ENCODE measurements at places on chromosomes 12 and 14.

DNA sequence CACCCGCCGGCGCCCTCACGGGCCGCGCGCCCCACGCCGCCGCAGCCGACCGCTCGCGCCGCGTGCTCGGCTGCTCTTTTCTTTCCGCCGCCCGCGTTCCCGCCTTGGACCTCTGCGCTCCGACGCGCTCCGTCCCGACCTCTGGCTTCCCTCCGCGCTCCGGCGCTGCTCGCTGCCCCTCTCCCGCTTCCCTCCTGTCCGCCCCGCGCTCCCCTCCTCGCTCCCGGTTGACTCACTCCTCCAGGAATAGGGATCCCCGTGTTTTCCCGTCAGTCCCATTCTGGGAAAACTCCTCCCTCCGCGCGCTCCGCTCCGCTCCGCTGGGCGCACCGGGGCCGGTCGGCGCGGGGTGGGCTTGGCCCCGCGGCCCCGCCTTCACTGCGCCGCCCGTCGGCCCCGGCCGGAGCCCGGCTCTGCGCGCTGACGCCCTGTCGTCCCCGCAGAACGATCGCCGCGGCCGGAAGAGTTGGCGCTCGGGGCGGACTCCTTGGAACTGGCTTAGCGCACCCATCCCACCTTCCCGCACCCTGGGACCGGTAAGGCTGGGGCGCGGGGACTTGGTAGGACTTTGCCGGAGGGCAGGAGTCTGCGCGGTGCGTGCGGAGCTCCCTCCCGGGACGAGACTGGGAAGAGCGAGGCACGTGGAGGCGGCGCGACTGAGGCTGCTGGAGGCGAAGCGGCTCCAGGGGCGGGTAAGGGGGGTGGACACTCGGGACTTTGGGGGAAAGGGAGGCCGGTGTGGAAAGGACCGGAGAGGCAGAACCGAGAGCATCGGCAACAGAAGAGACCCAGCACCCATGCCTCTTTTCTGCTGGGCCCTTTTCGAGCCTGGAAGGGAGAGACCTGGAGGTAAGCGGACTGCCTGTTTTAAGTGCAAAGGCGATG lies 550 bp downstream of the TEAD4 start:
- no peak for DNase-seq

GRCh38 chr12:22978962-22979361 lies 354.0 kb downstream of the ETNK1 start:
- DNase-seq, result no peak

- no peak for DNase-seq
Measured at GRCh38 chr14:90605430-90605829, 208.6 kb downstream of the CALM1 start.

GRCh38 chr14:67892466-67893100 lies 73.0 kb downstream of the RAD51B start:
- no peak for DNase-seq

DNA sequence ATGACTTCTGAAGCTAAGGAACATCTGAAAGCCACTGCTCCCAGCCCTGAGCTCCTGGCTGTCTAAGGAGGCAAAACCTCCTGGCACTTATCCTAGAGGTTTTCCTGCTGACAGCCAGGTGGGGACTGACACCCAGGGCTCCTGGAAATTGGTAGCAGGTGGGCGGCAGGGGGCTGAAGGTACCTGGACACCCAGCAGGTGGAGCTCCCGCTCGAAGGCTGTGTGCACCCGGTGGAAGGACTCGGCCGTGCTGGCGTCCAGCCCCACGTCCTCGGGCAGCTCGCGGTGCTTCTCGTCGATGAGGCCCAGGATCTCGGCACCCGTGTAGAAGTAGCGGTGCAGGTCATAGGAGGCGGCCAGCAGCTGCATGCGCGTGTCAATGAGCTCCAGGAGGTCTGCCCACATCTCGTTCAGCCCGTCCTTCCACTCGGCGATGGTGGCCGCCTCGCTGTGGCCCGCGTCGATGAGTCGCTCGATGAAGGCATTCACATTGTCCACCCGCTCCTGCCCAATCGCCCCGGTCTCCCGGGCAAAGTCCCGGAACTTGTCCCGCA lies 68.2 kb downstream of the PLEKHG3 start:
- no peak for DNase-seq

DNA sequence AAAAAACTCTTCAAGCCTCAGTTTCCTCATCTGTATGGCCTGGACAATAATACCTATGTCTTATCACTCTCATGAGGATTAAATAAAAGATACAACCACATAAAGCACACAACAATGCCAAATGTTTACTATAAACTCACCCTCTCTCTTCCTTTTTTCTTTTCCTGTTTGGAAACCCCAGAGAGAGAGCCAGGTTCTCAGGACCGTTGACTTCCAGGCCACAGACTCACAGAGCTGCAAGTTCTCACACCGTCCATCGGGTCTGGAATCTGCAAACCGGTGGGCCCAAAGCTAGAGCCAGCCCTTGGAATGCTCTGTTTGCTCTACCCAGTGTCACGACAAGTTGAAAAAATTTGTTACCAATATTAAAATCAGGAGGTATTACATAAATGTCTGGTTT lies 4.6 kb upstream of the CD4 start:
- DNase-seq, result no peak

DNA sequence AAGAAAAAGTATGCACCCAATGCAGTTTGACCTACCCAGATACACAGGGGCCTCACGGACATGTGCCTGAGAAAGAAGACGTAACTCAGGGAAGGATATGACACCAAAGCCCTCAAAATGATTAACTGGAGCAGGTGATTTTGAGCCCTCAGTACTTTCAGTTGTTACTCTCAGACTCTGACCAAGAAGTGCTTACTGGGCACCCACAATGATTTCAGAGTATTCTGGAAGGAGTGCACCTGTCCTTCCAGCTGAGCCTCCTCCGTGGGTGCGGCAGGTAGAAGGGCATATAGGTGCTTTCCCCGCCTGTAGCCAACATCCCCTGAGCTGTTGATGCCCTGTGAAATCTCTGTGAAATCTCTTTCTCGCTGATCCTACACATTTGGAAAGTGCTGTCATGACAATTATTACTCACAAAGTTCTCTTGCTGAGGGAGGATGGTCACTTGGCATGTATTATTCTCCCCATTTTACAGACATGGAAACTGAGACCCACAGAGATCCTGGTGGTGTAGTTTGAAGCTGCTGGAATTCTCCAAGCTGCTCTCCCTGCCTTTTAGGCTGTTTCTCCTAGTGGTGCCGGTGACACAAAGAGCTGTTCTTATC lies 154.3 kb upstream of the CCND2 start:
- no peak for DNase-seq

DNA sequence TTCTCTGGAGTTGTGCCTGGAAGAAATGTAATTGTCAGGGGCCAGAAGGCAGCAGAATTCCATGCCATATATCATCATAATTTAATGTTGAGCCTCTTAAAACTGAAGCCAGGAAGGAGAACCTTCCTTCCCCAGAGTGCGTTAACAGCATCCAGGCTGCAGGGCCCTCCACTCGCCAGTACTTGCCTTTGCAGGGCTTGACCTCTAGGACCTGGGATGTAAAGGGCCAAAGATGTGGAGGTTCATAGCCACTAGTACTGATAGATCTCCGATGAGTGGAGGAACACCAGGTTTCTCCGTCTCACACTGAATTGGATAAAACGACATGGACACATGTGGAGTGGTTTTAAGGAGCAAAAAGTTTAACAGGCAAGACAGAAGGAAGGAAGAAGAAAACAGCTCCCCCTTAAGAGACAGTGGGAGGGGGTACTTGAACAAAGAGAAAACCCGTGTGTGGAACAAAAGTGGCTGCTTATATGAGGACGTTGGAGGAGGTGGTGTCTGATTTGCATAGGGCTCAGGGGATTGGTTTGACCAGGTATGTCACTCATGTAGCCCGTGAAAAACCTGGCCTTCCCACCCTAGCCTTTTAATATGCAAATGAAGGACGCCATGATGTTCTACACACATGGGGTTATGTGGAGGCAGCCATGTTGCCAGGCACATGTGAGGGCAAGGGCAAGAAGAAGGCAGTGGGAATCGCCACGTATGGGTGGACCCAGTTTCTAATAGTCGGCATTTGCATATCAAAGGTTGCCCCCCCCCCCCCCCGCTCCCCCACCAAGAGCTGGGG lies 38.8 kb upstream of the WSCD2 start:
- DNase-seq, result no peak

- DNase-seq, result peak; percentile 64
Measured at GRCh38 chr12:132614861-132615578, 3.6 kb upstream of the P2RX2 start.

- DNase-seq, result no peak
Measured at GRCh38 chr14:99951085-99951484, 114.1 kb upstream of the EVL start.

DNA sequence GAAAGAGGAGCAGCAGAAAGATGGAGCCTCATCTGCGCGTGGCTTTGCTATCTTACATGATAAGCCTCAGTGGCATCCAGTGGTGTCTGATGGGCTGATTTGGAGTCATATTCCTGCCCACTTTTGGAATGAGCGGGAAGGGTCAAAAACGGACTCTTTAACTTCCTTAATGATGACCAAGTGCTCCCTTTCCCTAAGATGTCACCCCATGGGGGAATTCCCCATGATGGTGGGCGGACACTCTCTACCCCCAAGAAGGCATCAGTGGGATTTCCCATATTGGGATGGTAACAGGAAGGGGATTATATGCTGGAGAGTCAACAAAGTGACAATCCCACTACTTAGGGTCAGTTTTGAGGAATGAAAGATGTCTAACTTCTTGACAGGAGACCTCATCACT lies 110.9 kb downstream of the GPATCH2L start:
- no peak for DNase-seq

DNA sequence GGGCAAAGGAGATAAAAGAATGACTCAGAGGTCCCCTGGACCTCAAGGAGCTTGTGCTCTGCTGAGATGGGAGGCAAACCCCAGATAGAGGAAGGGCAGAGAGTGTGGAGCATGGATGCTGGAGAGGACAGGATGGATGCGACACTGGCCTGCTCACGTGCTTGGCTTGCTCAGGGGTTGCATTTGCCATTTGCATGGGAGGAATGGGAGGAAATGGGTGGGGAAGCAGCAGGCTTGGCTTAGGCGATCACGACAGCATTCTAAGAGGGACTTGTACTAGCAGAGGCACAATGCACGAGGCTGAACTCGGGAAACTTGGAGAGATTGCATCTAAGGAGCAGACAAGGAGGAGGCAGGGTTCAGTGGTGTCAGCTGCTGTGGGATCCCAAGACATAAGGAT lies 19.8 kb downstream of the CD9 start:
- DNase-seq, result no peak

DNA sequence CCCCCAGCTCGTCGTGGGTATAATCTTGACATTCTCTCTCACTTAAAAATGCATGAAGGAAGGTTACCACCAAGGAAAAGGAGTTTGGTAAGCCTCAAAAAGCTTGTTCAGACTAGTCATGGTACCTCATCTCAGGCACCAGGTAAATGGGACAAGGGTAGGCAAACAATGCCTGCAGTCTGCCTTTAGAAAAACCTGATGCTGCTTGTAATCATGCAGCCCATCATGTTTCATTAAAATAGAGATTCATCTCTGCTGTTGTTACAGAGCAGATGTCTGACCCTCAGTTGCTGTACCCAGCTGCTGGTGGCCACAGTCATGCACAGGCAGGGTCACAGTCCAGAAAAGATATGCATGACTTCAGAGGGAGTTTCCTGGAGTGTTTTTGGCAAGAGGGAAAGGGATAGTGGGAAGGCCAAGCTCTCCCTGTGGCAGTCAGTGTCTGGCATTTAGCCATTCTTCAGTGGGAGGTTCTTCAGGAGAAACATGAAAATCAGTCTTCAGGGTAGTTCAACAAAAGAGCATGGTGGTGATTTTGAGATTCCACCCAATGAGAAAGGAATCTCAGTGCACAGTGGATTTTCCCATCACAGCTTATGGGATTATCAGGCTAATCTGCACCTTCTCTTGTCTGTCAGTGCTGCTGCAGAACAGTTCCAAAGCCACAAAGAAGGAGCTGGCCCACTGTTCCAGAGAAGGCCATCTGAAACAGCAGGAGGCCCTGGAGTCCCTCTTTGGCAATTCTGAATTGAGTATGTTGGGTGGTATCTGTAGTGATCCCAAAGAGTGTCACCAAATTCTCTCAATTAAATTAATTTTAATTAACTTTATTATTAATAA lies 202.7 kb upstream of the FRMD6 start:
- no peak for DNase-seq

DNA sequence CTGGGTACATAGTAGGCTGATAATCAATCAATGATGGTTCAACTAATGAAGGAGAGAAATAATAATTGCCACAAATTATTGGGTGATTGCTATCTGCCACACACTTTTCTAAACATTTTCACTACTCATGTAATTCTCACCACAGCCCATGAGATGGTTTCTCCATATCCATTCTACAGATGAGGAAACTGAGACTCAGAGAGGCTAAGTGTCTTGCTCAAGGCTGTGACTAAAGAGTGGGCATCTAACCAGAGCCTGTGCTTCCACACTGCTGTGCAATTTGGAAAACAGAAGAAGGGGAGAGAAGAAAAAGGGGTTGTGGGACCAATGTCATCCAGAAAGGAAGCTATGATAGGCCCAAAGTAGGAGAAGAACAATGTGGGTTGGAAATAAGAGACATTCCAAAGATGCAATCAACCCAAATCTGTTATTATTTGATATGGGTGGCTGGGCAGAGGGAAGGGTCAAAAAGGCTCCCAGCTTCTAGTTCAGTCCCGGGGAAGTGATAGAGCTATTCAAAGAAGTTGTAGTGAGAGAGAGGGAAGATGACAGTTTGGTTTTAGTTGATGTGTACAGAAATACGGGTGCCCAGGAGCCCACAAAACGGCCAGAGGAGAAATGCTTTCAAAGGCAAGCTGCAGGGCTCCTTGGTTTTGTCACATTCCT lies 483 bp upstream of the NR1H4 start:
- no peak for DNase-seq

DNA sequence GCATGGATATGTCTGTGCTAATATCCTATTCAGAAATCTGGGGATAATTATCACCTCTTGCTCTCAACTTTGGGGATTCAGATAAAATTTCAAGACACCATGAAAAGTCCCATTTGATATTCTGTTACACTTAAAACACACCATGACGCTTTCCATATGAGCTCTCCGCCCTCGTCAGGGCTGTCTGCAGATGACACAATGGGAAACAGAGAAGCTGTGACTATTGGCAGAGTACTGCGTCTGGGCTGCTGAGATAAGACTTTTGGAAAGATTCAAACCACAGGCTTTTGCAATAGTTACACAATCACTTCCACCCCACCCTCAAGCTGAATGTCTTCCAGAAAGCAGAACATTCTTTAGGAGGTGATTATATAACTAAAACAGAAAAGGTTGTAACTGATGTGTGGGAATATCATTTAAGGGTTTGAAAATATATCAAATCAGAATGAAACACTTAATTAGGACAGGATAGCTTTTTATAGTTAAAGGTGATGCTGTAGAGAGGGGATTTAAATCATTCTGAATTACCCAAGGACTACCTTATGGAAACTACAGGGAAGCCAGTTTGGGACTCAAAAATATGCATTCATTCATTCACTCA lies 75.3 kb upstream of the TMPO start:
- no peak for DNase-seq

GRCh38 chr14:61528591-61529021 lies 166.7 kb upstream of the HIF1A start:
- no peak for DNase-seq
